ENCODE measurements at places on chromosomes 1 and 21.

DNA sequence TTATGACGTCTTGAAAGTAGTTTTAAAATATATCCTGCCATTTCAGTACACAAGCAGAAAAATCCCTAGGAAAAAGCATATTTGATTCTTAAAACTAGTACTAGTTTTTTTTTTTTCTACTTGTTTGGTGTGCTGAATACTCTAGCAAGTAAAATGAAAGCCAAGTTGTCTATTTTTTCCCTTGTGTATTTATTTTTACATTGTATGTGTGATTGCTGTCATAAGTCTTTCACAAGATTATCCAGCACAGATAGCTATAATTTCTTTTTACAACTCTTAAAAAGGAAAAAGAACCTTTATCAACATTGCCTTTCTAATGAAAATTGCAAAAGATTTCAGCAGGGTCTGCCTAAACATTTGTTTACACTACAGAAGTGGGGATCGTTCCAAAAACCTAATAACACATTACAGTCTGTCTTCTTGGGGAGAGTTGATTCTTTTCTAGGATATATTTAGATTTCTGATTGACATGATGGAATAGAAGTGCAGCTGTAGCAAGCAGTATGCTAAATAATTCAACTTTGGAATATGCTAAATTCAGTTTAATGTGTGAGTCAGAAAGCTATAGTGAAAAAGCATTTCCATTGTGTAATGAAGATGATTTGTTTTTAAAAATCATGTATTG, 2.5 kb downstream of the DR1 start:
- no peak for DNase-seq

DNA sequence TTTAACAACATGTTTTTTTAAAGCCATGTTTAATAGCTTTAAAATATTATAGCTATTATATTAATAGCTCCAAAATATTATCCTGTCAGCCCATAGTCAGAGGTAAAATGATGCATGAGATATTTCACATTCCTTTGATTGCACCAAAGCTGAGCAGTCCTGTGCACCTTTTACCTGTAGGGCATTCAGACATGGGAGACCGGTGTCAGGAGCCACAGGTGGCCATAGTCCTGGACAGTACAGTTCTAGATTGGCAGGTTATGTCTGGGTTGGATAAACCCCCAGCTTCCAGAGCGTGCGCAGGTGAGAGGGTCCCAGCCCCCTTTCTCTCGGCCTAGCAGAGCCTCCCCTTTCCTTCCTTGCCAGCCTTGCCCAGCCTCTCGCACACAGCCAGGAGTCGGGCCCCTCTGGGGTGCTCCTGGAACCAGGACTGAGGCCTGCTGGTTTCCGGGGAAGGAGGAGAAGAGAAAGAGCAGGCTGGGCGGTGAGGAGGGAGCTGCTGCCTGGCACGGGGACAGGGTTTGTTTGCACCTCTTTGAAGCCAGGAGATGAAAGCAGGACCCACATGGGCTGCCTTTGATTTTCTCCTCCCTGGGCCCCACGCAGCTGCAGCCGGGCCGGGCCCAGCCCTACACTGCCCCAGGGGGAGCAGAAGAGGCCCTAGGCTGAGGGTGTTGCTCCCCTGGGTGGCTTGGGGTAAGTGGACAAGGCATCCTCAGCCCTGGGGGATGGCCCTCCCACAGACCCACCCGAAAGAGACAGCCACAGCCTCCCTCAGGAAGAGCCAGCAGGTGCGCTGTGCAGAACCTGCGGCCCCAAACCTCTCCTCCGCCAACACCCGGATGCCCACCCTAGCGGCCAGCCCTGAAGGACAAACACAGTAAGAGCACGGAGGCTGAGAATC, 75.2 kb upstream of the TARDBP start:
- no peak for DNase-seq

DNA sequence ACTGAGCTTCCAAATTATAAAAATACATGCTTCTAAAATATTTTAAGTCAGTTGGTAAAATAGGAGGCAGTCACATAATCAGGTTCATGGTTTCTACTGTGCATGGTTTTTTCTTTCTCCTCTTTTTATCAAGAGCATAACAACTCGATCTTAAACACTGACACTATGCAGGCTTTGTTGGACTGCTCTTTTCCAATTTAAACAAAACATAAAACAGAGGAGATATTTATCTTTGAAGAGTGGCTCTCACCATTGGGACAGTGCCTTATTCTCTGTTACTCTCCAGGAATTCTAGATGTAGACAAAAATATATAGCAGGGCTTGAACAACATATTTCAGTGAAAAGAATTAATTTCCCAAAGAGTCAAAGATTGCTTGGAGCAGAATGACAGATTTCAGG, 883.5 kb upstream of the ADGRL2 start:
- DNase-seq = no peak

GRCh38 chr1:42316292-42316691, 18.7 kb downstream of the FOXJ3 start:
- DNase-seq = no peak

DNA sequence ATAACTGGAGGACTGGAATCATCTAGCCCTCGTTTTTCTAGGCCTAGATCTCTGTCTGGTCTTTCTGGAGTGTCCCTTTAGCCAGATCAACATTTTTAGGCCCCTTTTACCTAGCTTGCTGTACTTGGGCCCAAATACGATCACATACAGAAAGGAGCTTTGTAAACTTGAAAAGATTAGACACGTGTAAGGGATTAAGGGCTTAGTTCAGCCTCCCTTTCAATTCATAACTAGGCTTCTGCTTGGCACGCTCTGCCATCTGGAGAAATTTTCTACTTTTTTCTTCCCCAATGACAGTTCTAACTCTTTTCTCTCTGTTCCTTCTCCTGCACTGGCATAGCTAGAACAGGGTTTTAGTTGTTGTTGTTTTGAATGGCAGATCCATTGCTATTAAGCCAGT, 153.3 kb upstream of the BEND5 start:
- DNase-seq = no peak

- DNase-seq = no peak
Measured at GRCh38 chr1:172005856-172006255, 164.6 kb downstream of the DNM3 start.

- DNase-seq = peak; percentile 87
Measured at GRCh38 chr1:160219062-160219929, 14.1 kb downstream of the PEA15 start.

DNA sequence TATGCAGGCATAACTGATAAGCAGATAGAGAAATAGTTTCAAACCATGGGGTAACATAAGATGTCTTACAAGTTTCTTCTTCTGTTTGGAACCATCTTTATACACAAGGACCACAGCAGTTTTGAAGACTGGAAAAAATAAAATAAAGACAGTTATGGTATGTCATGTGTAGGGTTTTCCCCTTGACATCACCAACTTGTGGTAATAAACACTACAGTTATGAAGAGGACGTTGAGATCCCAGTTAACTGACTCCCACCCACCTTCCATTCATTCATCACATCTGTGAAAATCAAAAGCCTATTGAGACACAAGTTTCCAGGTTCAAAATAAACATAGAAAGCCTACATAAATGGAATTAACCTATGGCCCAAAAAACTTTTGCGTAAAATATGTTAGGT, 92.5 kb upstream of the KRTAP19-8 start:
- no peak for DNase-seq

DNA sequence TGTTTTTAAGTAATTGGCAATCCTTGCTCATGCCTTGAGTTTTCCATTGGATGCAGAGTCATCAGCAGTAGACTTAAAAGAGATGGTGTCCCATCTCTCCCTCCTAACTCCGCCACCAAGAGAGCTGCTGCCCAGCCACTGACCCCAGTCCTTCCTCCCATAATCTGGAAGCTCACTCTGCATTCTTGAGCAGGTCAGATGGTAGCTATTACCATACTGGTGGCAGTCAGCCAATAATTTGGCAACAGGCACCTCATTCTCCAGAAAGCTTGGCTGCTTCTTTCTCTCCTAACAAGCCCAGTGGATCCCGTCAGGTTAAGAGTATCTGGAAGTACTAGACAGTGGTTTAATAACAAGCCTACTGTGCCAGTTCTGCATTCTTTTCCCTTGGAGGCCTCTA, 272.1 kb downstream of the ZNF648 start:
- no peak for DNase-seq

DNA sequence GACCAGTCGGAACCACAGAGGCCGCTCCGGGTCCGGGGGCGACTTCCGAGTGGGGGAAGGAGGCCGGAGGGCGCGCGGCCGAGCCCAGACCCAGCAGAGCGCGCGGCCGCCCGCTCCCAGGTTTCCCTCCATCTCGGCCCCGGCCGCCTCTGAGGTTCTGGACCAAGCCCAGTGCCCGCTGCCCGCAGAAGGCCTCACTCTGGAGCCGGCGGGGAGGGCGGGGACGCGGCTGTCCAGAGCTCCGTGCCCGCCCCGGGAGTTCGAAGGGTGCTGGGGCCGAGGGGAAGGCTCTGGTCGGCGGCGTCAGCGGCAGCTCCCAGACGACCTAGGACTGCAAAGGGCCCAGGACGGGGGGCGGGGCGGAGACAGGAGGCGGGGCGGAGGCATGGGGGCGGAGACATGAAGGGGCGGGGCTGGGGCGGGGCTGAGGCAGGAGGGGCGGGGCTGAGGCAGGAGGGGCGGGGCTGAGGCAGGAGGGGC, 48.0 kb upstream of the SLC19A1 start:
- DNase-seq = peak; percentile 38

DNA sequence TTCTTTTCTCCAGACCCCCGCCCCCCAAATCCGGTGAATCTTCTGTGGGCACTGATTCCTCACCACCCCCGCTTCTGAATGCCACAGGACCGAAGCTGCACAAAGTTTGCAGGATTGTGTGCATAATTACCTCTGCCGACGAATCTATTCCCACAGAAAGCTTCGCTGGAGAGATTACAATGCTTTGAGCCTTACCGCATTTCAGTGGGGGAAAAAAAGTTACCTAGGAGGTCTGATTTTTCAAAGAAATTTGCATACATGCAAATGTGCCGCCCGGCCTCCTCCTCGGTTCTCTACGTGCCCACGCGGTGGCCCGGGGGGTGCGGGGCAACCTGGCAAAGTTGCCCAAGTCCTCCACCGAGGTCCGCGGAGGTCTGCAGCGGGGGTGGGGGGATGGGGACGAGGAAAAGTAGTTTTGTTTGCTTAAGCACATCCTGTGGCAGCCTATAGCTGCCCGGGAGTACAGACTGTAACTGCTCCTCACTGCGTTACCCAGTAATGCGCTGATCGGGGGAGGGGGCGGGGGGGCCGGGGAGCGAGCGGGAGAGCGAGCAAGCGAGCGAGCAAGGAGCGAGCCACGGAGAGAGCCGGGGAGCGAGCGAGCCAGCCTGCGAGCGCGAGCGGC, 563 bp upstream of the NFIA start:
- DNase-seq = peak; percentile 16

- DNase-seq = no peak
Measured at GRCh38 chr1:184827600-184828368, 73.1 kb upstream of the EDEM3 start.

- DNase-seq = no peak
Measured at GRCh38 chr21:45433301-45433700, 28.3 kb downstream of the COL18A1 start.

- peak; percentile 24 for DNase-seq
Measured at GRCh38 chr1:229148041-229148671, 122.8 kb upstream of the RAB4A start.

DNA sequence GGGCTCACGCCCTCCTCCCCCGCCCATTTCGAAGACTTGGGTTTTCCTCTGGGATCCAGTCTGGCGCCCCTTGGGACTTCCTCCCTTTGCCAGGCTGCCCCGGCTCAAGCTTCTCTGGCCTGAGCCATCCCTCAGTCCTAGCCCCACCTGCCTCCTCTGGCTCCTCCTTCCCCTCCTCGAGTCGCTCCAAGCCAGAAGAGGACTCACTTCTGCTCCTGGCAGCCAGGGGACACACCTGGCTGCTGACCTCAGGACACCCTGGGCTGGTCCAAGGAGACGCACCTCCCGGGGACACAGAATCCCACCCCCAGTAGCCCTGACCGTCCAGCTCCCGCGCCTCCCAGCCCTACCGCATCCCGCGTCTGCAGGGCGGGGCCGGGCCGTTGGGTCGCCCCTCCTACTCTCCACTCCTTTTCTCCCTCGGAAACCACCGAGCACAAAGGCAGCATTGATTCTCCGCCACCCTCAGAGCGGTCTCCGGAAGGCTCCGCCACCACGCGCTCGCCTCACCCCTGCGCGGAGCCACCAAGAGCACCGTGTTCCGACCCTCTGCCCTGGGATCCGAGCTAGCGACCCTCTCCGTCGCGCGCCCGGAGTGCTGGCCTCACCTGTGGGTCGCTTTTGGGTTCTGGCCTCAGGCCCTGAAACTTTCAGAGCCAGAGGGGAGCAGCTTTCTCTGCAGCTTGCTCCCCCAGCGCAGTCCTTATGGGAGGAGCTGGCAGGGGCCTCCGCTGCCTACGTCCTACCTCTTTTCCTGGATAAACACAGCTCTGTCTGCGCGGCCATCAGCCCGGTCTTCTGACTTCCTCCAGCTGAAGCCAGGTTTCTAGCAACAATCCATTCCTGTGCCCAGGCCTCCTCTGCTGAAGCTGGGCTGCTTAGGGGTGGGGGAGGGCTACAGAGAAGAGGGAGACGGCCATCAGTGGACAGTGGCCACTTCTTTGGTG, at the start of gene C2CD4D:
Gene C2CD4D, minus strand, starts transcription at position 364 of the 947 bp plus-strand sequence. CDS start 831 bp downstream, outside the sequence.
- DNase-seq = no peak

DNA sequence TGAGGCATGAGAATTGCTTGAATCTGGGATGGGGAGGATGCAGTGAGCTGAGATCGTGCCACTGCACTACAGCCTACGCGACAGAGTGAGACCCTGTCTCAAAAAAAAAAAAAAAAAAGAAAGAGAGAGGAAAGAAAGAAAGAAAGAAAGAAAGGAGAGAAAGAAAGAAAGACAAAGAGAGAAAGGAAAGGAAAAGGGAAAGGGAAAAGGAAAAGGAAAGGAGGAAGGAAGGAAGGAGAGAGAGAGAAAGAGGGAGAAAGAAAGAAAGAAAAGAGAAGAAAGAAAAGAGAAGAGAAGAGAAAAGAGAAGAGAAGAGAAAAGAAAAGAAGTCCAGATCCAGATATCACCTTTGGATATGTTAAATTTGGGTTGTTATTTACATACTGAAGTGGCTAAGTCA, 106.0 kb downstream of the DPYD start:
- no peak for DNase-seq

DNA sequence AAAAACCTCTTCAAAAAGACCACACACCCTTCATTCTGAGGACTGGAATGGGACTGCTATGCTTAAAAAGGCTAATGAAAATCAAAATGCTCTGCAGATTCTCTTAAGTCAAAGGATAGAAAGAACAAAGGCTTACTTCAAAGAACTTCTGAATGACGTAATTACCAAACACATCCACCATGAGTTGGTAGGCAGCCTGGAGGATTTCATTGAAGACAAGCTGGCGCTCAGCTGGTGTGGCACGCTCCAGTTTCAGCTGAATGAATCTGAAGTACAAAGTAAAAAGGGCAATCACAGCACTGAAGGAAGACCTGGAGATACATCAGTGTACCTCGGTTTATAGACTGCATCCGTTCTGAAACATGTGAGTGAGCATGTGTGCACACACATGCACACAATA, 43.5 kb upstream of the SDC3 start:
- no peak for DNase-seq

GRCh38 chr1:157400766-157401165, 151.5 kb downstream of the FCRL5 start:
- DNase-seq = no peak
